ENCODE measurements at places on chromosomes 1 and 21. TPM values are rescaled to one million over a fixed set of nuclear protein-coding genes. Genes with fewer than 3 reads are reported as not detected.

- no peaks in the 10 kb centered on the region for H3K36me3 ChIP-seq
- DNase-seq = no peak
- H3K27me3 ChIP-seq = no peaks in the 10 kb centered on the region
- no peaks in the 10 kb centered on the region for H3K4me1 ChIP-seq
These were observed 50.9 kb downstream of the PTPN14 start for GRCh38 chr1:214500340-214501055.

- no peaks in the 10 kb centered on the region for H3K4me1 ChIP-seq
- peak overlapping the region; percentile 65 for H3K27ac ChIP-seq
- H3K36me3 ChIP-seq = no peaks in the 10 kb centered on the region
These were observed 6.2 kb upstream of the ACP6 start for GRCh38 chr1:147676311-147677085.

DNA sequence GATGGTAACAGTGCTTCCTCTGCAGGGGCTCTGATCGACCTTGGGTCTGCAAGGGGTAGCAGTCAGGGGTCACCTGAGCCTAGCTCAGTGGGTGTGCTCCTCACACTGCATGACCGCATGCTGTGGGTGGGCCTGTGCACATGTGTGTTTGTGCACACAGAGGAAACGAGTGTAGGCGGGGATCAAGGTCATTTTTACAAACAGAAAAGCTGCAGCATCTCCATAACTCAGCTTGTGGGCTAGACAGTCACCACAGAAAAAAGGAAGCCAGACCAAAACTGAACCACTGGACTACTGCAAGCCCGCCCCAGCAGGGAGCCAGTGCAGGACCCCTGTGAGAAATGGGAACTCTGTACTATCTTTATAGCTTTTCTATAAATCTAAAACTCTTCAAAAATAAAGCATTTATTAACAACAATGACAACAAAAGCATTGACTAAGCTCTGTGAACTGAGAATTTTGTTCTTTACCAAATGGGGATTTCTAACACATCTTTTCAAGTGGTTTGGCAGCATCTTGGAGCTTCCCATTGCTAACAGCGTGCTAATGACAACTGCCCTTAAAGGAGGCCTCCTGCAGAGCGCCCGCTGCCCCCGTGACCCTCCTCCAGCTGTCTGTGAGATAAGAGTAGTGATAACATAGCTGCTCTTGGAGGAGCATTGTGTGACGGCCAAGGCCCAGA lies 19.9 kb upstream of the NEK2 start:
- H3K27me3 ChIP-seq = peaks cover 3% of the 10 kb centered on the region
- H3K27ac ChIP-seq = no peak overlapping the region
- H3K4me3 ChIP-seq = no peak overlapping the region
- no peaks in the 10 kb centered on the region for H3K4me1 ChIP-seq
- no peaks in the 10 kb centered on the region for H3K36me3 ChIP-seq
- no peak for DNase-seq

DNA sequence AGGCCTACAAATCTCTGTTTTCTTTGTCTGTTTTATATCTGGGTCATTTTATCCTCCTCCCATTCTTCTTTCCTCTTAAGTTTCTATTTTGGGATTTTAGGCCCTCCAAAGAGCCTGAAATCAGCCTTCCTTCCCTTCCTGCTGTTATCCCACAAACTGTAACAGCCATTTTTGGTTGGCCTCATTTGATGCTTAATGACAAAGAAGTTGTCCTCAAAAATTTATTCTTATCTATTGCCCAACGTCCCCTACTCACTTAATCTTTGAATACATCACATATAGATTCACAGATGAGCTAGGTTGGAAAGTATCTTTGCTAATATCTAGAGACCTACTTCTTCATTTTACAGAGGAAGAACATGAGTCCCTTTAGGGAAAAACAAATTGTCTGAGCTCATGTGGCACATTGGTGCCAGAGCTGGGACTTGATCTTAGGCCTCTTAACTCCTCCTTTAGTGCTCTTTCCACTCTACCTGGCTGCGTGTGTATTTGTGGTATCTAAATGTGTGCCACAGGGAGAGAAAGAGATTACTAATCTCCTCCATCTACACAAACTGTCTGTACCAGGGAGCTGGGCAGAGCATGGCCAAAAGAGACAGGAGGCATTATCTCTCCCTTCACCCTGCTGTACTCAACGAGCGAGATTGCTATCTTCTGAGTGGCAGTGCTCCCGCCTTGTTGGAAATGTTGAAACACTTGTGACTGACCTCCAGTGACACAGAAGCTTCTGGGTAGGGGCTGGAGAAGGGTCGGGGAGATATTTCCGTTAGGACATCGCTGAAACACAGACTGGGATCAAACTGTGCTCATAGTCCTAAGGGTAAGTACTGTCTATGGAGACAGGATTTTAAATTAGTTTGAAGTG lies 30.1 kb downstream of the RHEX start:
- no peak overlapping the region for H3K4me3 ChIP-seq
- no peaks in the 10 kb centered on the region for H3K36me3 ChIP-seq
- no peaks in the 10 kb centered on the region for H3K4me1 ChIP-seq
- no peak for DNase-seq
- H3K27me3 ChIP-seq = no peaks in the 10 kb centered on the region

- H3K27ac ChIP-seq = peak overlapping the region; percentile 41
- H3K27me3 ChIP-seq = no peaks in the 10 kb centered on the region
- H3K4me3 ChIP-seq = no peak overlapping the region
- peaks cover 19% of the 10 kb centered on the region for H3K4me1 ChIP-seq
- no peaks in the 10 kb centered on the region for H3K36me3 ChIP-seq
These were observed 10.2 kb downstream of the MACF1 start for GRCh38 chr1:39214714-39214997.

- no peak overlapping the region for H3K4me3 ChIP-seq
- DNase-seq = no peak
- H3K27ac ChIP-seq = no peak overlapping the region
- H3K36me3 ChIP-seq = no peaks in the 10 kb centered on the region
- H3K4me1 ChIP-seq = no peaks in the 10 kb centered on the region
These were observed 210.9 kb downstream of the AKT3 start for GRCh38 chr1:243639027-243639658.

DNA sequence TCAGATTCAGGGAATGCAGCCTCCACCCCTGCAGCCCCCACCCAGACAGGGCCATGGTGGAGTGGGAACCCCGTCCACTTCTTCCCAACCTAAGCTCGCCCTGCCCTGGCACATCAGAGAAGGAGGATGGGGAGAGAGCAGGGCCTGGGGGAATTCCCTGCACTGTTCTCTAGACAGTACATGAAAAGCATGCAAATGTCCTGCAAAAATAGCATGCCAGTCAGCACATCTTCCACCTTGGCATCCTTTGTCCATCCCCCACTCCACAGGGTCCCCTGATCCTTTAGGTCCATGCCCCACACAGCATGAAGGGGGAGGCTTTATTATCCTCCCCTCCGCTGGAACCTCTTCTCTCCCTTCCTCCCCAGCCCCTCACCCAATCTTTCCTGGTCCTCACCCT lies 35.0 kb upstream of the RD3 start:
- no peaks in the 10 kb centered on the region for H3K27me3 ChIP-seq
- H3K36me3 ChIP-seq = no peaks in the 10 kb centered on the region

- H3K4me1 ChIP-seq = no peaks in the 10 kb centered on the region
- H3K36me3 ChIP-seq = no peaks in the 10 kb centered on the region
- no peak for DNase-seq
- H3K27ac ChIP-seq = no peak overlapping the region
These were observed 117.1 kb downstream of the DSCAM start for GRCh38 chr21:40729761-40730425.

DNA sequence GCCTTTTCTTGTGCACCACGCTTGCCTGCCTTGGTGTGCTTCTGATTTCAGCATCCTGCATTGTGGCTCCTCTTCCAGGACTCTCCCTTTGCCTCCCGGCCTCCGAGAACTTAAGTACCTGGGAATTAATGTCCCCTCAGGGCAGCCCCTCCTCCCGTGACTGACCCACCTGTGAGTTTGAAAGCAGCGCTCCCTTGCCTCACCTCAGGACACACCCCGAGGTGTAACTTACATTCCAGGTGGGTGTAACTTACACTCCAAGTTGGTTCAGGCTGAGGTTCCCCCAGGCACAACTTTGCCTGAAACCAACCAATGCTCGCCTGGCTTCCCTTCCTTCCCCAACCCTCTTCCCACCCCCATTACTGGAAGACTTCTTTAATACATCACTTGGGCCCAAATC lies 161.4 kb downstream of the KAZN start:
- no peaks in the 10 kb centered on the region for H3K36me3 ChIP-seq
- no peak for DNase-seq
- H3K4me3 ChIP-seq = no peak overlapping the region

DNA sequence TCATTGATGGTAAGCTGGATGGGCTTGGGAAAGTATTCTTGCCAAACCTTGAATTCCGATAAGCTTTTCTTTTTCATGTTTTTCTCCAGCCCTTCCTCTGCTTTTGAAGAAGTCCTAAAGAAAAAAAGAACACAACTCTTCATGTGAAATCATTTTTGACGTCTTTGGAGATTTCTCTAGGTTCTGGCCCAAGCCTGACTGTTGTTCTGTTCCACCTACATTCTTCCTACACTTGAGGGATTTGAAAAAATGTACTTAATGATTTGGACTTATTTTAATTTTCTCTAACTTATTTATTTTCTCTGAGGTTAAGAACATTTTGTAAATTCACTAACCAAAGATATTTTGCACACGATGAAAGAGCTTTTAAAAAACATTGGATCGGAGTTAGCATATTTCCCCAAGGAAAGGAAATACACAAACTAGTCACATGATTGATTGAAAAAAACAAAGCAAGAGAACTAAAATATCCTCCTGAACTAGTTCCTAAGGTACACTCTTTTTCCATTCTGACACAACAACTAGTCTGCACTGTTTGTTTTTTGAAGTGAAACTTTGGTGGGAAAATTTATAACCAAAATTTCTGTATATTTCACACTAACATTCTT lies 82.3 kb downstream of the LTN1 start:
- no peaks in the 10 kb centered on the region for H3K36me3 ChIP-seq
- no peak overlapping the region for H3K4me3 ChIP-seq
- peaks cover 32% of the 10 kb centered on the region for H3K4me1 ChIP-seq
- no peaks in the 10 kb centered on the region for H3K27me3 ChIP-seq

DNA sequence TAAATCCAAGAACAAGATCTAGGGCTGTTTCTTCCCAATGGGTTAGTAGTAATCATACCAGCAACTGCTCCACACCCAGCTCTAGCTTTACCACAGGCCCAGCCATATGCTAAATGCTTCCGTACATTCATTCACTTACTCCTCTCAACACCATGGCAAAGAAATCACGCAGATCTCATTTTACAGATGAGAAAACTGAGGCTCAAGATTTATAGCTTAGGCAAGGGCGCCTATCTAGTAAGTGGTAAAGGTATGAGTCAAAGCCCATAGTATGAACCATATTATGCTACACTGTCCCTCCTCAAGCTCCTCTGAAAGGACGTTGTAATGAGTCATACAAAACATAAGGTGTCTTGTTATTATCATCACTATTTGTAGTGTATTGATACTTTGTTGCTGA lies 82.2 kb downstream of the NIBAN1 start:
- H3K27ac ChIP-seq = peak overlapping the region; percentile 29
- peaks cover 46% of the 10 kb centered on the region for H3K4me1 ChIP-seq
- DNase-seq = no peak

DNA sequence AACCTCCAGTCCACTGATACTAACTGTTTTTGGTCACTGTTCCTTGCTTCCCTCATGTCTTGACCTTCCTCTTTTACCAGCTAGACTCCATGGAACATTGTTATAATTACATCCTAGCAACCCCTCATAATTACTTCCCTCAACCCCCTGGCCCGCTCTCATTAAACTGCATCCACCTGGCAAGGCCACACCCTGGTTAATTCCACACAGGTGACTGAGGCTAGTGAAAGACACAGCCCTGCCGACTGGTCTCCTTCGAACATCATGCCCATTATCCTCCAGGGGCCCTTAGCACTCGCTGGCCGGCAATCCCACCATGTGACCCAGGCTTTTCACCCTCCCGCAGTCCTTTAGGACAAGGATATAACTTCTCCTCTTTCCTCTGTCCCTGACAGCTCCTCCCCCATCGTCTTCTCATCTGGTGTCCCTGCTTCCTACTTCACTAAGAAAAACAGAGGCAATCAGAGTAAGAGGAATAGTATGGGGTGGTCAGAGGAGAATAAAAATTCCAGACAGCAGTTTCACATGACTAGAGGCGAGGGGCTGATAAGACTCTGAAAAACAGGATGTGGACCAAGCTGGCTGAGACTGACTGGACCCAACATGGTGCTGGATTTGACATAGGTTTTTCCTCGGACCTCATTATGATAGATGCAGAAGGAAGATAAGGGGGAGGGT lies 8.8 kb upstream of the TENT5B start:
- H3K27ac ChIP-seq = no peak overlapping the region
- no peaks in the 10 kb centered on the region for H3K36me3 ChIP-seq
- H3K4me1 ChIP-seq = no peaks in the 10 kb centered on the region
- DNase-seq = no peak

DNA sequence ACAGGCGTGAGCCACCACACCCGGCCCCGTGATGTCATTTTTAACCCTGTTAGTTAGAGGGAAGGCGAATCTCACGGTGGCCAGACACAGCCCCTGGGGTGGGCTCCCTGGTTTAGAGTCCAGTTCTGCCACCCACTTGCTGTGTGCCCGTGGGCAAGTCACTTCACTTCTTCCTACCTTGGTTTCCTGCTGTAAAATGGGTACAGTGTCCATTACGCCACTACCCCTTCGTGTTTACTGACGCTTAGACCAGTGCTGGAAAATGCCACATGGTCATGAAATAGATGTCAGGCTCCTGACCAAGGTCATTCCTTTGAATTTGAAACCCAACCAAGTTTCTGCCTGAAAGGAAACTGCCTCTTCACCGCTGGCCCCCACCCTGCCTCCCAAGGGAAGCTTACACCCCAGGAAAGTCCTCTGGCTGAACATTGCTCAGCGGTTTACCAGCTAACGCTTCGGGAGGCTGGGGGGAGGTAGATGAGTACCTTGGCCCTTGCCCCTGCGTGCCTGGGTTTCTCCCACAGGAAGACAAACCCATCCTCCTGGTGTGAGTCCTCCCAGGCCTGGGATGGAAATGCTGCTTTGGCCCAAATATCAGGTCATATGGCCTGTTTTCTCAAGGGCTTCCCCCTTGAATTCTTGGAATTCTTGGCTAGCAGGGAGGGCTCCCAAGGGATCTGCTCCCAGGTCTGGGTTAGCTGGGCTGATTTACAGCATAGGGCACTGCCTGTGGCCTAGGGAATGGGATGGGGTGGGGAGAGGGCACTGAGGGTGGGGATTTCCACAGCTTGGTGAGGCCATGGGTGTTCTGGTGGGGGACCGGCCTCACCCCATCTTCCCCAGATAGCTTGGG lies 7.6 kb upstream of the AADACL4 start:
- no peaks in the 10 kb centered on the region for H3K4me1 ChIP-seq
- H3K4me3 ChIP-seq = no peak overlapping the region
- H3K36me3 ChIP-seq = no peaks in the 10 kb centered on the region

The TRIM58 gene
- 6.1 TPM for total RNA-seq

The FLG2 gene
- not detected for total RNA-seq

The OPRD1 gene
- total RNA-seq = not detected

The PIGM gene
- 7.0 TPM for total RNA-seq

The LRRC53 gene
- total RNA-seq = not detected

The RNF186 gene
- not detected for total RNA-seq
